ENCODE measurements at places on chromosomes 11 and 22.

- no peak for DNase-seq
Observed at GRCh38 chr11:62984451-62984991, at the start of gene SLC22A6. Gene SLC22A6, minus strand, starts transcription at chr11:62984967. Its CDS starts 277 bp downstream, at chr11:62984690.

DNA sequence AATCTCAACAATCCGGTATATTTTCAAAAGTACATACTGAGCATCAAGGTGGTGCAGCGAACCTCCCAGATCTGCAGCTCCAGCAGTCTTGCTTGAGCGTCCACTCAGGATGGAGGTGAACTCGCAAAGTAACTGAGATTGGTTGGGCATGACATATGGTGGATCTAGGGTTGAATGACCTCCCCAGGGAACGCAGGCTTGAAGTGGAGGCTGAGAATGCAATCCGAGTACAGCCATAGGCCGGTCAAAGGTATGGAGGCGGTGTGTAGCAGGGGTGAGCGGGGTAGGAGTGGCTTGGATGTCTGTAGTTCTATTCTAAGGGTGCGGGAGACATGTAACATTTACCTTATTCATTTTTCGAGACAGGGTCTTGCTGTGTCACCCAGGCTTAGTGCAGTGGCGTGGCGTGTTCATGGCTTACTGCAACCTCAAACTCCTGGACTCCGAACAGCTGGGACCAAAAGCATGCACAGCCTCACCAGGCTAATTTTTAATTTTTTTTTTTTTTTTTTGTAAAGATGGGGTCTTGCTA, 631 bp upstream of the C22orf39 start:
- DNase-seq = peak; percentile 73

GRCh38 chr22:40178417-40179409, 988 bp downstream of the TNRC6B start:
- DNase-seq = peak; percentile 84

GRCh38 chr11:19672586-19673206, 39.9 kb upstream of the NAV2 start:
- no peak for DNase-seq

GRCh38 chr11:126378763-126379162, 23.3 kb downstream of the ST3GAL4 start:
- no peak for DNase-seq

DNA sequence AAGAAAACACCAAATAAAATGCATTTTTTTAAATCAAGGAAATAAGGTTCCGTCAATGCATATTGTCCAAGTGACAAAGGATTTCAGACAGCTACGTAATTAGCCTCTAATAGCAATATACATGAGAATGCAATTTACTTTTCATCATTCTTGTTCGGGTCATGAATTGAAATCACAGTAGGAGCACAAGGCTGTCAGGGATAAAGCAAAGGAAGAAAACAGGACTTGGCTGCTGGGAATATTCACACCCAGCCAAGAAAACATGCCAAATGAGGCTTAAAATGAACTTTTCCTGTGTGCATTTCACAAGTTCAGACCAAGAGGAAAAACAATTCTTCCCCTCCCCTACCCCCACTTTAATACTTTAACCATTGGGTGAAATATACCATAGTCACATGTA, 188.6 kb downstream of the CWF19L2 start:
- DNase-seq = no peak

GRCh38 chr22:38449776-38450175, 5.2 kb downstream of the KCNJ4 start:
- DNase-seq = no peak

Data from islet precursor cell (in vitro differentiated cells).